ENCODE measurements at places on chromosomes 13 and 19.
A peak's percentile ranks its signal among the peaks of the same experiment; 100 is the strongest.

GRCh38 chr19:47713046-47714021, at the start of gene EHD2:
Gene EHD2, plus strand, starts transcription at chr19:47713422. Its CDS starts 3,191 bp downstream, at chr19:47716613.
- peak; percentile 87 for DNase-seq

DNA sequence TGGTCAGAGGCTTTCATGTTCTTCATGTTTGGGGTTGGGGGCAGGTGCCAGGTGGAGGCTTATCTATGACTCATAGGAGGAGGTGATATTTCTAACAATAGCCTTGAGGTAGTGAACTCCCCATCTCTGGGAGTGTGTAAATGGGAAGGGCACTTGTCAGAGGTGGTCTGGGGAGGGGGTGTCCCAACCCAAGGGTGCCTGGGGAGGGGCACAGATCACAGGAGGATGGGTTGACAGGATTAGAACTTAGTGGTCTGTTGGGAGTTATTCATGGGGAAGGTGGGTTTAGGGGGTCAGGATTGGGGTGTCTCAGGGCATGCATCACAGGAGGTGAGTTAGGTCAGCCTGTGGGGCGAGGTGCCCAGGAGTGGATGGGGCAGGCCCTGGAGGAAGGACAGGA, 1.6 kb downstream of the ACTL9 start:
- no peak for DNase-seq

DNA sequence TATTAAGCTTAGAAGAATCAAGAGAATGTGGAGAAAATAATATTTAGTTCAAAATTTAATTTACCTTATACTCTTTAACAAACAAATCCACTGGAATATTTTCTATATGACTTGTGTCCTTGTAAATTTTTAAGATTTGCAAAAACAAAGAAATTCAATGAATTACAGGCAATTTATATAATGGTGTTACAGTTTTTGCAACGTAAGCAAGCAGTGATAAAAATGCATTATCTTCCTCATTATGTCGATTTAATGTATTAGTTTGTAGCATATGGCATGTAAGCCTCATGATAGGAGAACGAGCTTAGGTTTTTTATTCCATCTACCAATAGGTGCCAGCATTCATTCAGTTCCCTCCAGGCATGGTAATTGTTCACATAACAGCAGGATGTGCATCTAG, 100.0 kb upstream of the PCDH9 start:
- no peak for DNase-seq

DNA sequence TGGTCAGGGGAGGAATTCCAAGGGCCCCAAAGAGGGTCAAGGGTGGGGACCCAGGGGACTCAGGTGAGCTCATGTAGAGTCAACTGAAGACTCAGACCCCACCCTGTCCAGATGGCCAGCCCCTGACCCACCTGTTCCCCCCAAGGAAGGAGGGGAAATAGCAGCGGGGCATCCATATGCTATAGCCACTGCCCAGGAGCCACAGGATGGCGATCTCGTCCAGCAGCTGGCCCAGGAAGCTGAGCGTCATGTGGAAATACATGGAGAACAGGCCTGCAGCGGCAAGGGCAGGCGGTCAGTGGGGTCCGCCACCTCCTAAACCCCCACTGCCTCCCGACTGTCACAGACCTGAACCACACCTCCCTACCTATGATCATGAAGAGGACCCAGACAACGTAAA, 21.4 kb downstream of the ACER1 start:
- no peak for DNase-seq

DNA sequence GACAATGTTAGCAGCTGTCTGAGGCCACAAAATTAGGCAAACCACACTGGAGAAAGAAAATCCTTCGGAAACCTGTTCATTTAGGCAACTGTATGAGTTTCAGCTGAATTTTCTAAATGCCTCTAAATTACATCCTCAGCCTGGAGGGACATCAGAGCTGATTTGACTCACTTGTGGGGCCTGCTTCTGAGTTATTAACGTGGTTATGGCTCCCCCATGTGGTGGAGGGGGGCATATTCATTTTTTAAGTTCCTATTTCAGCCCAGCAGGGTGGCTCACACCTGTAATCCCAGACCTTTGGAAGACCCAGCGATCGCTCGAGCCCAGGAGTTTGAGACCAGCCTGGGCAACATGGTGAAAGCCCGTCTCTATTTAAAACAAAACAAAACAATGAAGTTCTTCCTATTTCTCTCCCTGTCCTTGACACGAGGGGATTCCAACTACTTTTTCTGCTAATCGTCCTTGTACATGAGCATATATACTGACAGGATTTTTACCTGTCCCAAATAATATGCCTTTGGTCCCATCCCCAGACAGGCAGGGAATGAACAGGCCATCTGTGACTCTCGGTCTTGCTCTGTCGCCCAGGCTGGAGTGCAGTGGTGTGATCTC, 31.5 kb upstream of the HIF3A start:
- peak; percentile 52 for DNase-seq

DNA sequence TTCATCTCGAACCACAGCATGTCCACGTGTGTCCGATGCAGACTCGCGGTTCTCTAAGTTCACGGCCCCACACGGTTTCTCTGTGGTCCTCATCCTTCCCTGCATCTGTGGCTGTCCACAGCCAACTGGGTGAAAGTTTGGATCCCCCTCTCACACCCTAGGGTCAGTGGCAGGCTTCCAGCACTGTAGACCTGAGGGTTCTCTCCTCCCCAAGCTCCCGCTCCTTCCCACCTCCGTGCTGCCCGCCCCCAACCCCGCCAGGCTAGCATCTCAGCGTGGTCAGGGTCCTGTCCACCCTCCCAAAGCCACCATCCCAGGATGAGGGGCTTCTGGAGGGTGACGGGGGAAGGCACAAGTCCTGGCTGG, 3.0 kb downstream of the ANGPTL4 start:
- DNase-seq = peak; percentile 59

Measured in uterus (tissue), 4 donors.